ENCODE measurements at places on chromosomes 4 and X.

DNA sequence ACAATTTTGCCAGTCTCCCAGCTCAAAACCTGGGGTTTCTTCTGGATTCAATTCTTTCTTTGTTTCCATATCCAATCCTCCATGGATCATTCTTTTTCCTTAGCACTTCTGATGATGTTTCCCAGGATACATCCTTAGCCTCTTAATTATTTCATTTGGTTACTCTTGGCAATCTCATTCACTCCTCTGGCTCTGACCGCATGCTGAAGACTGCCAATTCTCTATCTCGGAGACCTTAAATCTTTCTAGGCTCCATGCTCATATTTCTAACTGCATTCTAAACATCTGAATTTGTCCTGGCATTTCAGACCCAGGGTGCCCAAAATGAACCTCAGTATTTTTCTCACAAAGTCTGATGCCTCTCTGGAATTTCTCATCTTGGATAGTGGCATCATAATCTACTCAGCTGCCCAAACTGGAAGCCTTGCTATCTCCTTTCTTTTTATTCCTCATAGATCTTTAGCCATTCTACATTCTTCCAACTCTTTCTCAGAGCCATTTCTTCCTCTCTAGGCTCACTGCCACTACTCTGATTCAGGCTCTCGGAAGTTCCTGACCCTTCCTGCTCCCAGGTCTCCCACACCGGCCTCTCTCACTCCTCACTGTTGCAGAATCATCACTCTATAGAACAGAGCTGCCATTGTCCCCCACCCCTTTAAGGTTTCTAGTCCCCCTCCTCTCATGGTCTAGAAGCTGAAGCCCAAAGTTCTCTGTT lies 290.2 kb downstream of the CAMK2D start:
- DNase-seq = no peak

DNA sequence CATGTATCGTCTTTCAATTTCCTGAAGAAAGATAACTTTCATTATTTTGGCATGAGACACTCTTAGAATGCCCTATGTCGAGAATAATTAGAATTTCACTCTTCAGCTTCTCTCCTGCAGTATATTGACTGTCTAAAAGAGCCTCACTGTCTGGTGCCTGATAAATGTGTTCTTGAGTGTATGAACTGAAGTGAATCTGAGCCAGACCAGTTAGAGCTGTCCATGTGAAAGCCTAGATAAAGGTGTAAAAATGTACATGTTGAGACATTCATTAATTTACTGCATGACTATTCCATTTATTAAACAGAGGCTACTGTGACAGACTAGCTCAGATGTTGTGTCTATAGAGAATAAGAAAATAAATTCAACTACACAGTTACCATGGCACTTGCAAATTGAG lies 283.2 kb downstream of the PCDH18 start:
- no peak for DNase-seq

DNA sequence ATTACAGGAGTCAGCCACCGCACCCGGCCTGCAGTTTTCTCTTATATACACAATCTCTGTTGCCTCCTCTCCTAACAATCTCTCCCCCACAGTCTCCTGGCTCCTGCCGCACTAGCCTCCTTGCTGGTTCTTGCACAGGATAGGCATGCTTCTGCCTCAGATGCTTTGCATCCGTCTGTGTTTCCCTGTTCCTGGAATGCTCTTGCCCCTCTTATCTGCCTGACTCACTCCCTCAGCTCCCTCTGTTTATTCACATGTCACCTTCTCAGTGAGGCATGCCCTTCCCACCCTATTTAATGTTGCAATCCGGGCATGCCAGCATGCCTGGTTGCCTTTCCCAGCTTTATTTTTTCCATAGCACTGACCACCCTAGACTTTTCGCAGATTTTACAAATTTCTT lies 161.9 kb downstream of the PHF8 start:
- no peak for DNase-seq

GRCh38 chr4:89724716-89725115 lies 112.2 kb downstream of the SNCA start:
- no peak for DNase-seq

- no peak for DNase-seq
Observed at GRCh38 chr4:111562826-111563225, 582.4 kb upstream of the FAM241A start.

DNA sequence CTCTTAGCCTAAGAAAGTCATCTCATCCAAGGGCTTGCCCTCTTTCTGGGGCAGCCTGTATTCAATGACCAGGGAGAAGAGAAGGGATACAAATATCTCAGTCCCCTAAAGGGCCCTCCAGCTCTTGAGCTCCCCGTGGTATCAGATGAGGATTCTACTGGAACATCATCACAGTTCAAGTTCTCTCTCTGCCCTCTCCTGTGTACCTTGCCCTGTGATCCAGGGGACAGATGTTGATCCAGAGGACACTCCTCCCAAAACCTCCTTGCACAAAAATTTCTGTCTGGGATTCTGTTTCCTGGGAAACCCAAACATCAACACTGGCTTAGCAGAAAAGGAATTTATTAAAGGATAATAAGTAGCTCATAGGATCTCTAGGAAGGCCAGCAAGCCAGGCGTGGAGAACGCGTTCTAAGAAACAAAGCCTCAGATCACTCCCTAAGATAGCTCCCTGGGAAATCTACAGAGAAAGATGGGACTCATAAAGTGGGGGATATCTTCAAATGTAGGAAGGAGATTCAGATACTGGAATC lies 296.3 kb upstream of the KLF3 start:
- no peak for DNase-seq

- no peak for DNase-seq
Observed at GRCh38 chr4:65667506-65668041, 2.7 kb downstream of the EPHA5 start.

- DNase-seq = no peak
Observed at GRCh38 chr4:139557556-139558110, 1.6 kb upstream of the SETD7 start.

DNA sequence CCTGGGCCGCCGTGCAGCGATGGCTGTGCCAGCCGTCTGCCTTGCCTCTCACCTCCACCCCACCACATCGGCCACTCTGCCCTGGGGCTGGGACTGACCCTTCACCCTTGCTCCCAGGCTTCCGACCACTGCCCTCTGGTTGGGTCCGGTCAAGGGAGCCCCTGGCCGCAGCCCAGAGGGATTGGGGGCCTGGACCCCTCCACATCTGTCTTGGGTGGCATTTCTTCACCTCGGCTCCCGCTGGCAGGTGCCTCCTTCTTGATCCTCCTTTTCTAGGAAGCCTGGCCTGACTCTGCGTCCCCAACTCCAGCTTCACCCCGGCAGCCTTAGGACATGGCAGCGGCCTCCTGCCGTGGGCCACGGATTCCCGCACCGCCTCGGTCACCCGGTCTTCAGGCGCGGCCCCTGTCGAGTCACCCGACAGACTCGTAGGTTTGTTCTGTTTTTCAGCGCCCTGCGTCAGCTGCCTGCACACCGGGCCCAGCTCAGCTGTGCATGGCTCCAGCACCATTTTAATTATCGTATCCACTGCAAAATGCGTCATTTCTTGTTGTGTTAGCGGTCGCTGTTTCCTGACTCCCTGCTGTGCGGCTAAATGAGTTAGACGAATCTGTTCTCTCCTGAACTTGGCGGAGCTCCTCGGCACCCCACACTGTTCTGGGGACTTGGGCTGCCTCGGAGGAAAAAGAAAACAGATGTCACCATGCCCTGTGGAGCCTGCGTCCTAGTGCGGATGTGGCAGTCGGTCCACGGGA lies 124.0 kb downstream of the FAM53A start:
- DNase-seq = no peak

DNA sequence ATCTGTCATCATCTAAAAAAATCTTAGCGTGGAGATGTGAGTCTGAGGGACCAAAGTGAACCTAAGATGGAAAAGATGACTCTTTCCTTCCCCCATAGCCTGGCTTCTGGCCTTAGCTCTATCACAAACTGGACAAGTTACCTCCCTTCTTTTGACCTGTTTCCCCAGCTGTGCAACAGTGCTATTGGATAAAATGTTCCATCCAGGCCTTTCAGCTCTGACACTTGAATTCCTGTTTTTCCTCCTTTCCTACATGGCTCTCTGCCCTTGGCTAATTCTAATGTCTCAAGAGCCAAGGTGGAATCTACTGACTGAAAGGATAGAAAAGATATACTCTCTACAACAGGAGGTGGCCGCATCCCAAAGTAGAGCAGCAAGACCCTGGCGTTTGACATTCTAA lies 84.5 kb upstream of the ARHGEF9 start:
- no peak for DNase-seq

GRCh38 chr4:13612569-13612968 lies 15.0 kb downstream of the BOD1L1 start:
- no peak for DNase-seq

- DNase-seq = no peak
Observed at GRCh38 chrX:150293311-150294013, 69.7 kb upstream of the MAMLD1 start.

DNA sequence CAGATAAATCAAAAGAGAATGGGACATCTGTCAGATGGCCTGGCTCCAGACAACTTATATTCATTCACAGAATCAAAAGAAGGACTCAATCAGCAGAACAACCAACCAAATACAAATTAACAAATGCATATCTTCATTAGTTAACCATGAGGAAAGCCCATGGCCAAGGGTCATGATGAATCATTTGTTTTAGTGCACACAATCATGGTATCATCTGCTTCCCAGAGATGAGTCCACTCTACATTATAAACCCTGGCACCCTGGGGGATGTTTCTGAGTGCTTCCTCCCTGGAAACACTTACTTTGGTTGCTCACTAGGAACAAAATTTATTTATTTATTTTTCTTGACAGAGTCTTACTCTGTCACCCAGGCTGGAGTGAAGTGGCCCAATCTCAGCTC lies 453.3 kb upstream of the HS3ST1 start:
- DNase-seq = no peak

DNA sequence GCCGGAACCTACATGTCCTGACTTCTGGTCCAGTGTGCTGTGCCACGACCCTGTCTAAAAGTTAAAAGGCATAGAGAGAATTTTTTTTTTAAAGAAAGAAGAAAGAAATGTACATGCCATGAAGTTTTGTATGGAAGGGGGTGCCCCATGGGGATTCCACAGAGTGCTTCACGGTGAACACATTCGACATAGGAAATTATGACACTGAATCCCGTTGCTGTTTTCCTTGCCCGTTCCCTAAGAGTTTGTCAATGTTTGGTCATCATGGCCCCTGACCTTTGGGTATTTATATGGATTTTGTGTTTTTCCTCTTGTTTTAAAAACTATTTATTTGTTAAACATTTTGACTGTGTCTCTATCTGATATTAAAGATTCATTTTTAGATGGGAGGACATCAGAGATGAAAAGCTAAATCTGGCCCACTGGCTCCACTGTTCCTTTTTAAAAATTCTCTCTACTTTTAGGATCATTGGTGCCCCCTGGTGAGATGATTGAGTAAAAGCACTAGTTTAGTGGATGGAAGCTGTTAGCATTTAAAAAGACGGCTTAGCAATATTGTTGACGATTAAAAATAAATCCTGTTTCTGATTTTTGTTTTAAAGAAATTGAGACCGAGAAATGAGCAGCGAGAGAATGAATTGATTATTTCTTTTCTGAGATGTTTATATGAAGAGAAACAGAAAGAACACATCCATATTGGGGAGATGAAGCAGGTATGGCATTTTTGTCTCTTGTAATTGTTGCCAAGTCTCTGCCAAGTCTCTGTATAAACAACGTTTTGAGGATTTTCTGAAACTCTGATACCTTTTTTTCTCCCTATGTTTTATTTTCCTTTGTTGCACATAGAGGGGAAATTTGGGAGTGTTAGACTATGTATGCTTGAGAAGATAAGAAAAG lies 75.0 kb downstream of the PTTG2 start:
- peak; percentile 13 for DNase-seq

- DNase-seq = no peak
Observed at GRCh38 chr4:25722964-25723363, 67.3 kb downstream of the SLC34A2 start.

- DNase-seq = no peak
Observed at GRCh38 chr4:146916479-146917076, 29.1 kb downstream of the TTC29 start.

- peak; percentile 10 for DNase-seq
Observed at GRCh38 chr4:102620697-102621497, 119.7 kb downstream of the NFKB1 start.

GRCh38 chr4:93791570-93792195 lies 36.9 kb upstream of the ATOH1 start:
- no peak for DNase-seq

DNA sequence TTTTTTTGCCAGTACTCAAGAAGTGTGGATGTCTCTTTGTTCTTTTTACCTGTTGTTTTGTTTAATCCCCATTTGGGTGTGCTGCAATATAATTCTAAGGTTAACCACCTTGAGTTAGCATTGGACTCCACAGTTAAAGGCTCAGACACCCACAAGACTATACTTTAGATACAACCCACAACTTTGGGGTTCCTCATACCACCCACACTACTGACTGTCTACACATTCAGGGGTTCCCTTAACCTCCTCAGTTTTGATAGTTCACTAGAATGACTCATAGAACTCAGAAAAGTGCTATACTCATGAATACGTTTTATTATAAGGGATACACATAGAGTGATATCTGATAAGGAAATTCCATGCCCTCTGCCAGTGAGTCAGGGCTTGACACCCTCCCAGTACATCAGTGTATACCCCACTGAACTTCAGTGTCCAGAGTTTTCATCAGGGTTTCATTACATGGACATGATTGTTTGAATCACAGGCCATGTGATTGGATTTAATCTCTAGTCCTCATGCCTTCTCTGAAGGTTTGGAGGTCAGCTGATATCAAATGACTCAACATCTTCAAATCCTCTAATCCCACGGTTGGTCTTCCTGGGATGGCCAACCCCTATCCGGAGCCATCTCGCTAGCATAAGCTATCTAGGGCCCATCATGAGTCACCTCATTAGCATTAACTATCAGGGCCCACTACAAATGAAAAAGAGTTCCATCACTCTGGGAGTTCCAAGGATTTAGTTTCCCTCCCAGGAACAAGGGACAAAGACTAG lies 357.7 kb upstream of the EMCN start:
- no peak for DNase-seq

DNA sequence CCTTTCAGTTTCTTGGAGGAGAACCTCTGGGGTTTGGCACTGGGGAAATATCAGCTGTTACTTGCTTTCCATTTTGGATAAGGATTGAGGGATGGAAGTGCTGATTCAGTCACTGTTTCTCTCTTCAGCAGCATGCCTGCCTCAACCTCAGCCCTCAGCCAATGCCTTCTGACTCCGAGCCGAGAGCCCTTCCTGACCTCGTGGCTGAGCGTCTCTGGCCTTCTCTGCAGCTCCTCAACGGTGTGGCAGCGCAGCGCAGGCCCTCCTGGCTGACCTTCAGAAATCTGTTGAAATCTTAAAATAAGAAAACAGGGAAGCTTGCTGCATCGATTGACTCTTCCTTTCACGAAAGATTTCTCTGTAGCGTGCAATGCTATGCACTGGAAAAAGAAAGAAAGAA lies 434.3 kb upstream of the FAT1 start:
- DNase-seq = no peak

DNA sequence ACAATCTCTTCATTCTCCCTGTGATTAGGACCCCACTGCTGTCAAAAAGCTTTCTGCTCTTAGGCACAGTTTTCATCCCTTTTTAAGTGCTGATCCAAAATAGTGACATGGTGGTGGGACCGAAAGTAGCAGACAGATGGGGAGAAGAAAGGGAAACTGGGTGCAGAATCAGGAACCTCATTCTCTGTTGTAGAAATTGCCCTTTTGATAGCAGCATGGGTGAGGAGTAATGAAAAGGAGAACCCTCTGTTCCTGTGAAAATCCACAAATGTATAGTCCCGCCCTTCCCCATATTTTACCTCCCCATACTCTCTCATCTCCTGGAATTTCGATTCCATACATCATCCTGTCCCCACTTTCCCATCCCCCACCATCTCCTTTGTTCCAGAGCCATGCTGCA lies 126.5 kb downstream of the STIM2 start:
- DNase-seq = no peak

GRCh38 chrX:136159611-136160025 lies 12.3 kb downstream of the FHL1 start:
- DNase-seq = no peak
